ENCODE measurements at places on chromosomes 4 and X. TPM values are rescaled to one million over a fixed set of nuclear protein-coding genes. Genes with fewer than 3 reads are reported as not detected.

GRCh38 chr4:10347815-10348214 is 109.4 kb downstream of the ZNF518B start:
- no peak for DNase-seq

- DNase-seq = no peak
Measured at GRCh38 chr4:8261851-8262535, 7.6 kb upstream of the HTRA3 start.

GRCh38 chr4:30495251-30495650 is 224.9 kb upstream of the PCDH7 start:
- no peak for DNase-seq

- DNase-seq = no peak
Measured at GRCh38 chr4:98170035-98170434, 26.8 kb upstream of the STPG2 start.

- no peak for DNase-seq
Measured at GRCh38 chr4:108881986-108882385, 119.1 kb upstream of the ETNPPL start.

GRCh38 chr4:87005369-87005689 is 70.5 kb downstream of the AFF1 start:
- DNase-seq = no peak

- DNase-seq = no peak
Measured at GRCh38 chr4:44725166-44725565, 1.2 kb downstream of the GNPDA2 start.

DNA sequence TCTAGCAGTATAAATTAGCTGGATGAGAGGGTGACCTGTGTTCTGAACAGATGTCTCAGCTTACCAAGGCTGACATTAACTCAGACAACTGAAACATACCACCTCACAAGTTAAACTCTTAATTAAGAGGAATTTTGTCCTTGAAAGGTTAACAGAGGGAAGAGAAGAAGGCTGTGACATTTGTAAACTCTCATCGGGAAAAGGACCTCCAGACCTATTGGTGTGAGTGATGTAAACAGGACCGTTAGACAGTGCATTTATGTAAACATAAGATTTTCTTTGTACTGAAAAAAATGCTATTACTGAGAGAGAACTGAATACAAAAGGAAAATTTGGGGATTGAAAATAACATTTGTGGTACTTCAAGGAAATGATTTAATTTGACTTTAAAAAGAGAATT is 308.4 kb upstream of the DIAPH2 start:
- no peak for DNase-seq

Gene CXorf51B
- not detected for total RNA-seq

Gene CITED1
- 2.8 TPM for total RNA-seq

DNA sequence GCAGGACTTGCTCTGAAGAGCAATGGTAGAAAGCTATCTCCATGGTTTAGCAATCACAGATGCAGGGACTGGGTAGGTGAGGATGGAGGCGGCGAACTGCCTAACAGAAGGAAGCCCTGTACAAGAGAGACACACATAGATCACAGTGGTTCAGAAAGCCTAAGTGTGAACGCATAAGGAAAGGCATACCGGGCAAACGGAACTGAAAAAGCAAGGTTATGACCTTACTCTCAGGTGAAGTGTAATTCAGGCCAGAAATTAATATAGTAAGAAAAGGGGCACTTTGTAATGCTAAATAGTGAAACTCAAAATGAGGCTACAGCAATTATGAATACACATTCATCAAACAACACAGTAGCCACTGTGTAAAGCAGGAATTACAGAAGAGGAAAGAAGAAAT is 126.6 kb downstream of the PALLD start:
- no peak for DNase-seq

Gene PNMA6E
- total RNA-seq = not detected

Gene CCDC149
- 5.3 TPM for total RNA-seq

- no peak for DNase-seq
Measured at GRCh38 chr4:41267997-41268396, 11.3 kb downstream of the UCHL1 start.

- DNase-seq = no peak
Measured at GRCh38 chr4:98932539-98932938, 3.6 kb upstream of the EIF4E start.

DNA sequence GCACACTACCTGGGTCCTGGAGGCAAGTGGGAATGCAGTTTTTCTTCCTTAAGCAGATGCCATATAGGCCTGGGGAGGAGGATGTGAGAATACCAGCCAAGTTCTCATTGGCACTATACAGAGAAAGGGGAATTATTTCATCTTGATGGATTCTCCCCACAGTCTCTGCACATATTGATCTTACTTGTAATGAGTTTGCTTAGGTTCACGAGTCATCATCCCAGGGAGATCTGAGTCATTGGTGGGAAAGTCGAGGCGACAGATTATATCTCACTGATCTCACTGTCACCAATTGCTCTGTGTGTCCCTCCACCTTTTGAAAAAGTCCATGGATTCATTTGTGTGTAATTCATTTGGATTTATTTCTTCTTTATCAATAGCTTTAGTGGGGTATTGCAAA is 156.8 kb downstream of the AR start:
- no peak for DNase-seq

Gene GAGE1
- total RNA-seq = 0.17 TPM

DNA sequence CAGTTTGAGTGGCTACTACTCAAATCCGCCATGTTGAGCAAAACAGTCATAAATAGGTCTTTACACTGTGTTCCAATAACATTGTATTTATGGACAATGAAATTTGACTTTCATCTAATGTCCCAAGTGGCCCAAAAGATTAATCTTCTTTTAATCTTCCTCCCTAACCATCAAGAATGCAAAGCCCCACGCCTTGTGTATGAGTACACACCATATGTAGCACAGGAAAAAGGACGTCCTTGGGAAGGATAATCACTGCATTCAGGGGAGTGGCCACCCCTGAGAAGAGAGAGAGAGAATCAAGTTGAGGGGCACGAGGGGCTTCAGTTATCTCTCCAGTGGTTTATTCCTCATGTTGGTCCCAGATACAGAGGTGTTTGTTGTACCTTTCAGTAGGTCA is 33.1 kb downstream of the RBM47 start:
- DNase-seq = no peak

DNA sequence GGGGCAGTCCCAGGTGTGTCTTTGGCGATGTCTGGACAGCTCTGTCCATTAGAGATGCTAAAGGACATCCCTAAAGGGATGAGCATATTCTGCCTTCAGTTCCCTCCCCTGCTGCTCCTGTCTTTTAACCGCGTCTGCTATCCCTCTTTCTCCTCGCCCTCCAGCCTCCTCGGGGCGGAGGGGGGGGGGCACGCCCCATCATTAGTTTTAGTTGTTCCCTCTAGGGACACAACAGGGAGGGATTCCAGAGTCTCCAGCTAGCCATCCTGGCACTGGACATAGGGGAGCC is 1.1 kb downstream of the MSL3 start:
- DNase-seq = no peak

DNA sequence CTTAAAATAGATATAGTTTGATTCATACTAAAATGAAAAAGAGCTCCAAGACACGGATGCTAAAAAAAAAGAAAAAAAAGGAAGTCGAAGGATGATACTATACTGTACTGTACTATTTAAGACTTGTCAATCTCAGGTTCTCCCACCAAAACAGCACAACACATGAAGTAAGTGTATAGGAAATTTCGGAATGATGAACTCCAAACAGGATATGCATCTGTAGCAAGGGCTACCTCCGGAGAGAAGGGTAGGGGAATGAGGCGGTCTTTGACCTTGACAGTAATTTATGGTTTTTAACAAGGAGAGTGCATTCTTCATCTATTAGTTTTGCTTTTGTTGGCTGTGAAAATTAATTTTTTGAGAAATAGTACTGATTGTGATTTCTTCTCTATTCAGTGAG is 541 bp upstream of the FIP1L1 start:
- no peak for DNase-seq

DNA sequence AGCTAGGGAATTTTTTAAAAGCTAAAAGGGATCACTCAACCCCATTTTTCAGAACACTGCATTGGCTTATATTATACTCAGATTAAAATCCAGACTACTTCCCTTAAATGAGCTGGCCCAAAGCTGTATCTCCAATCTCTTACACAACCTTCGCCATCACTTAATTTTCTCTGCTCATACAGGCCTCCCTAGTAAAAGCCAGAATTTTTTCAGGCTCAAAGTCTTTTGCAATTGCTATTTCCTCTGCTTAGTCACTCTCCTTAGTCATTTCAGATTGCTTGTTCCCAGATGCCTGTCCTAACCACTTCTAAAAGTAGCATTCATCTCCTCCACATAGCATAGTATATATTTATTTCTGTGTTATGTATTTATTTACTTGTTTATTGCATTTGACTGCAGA is 1587.9 kb upstream of the ADGRL3 start:
- no peak for DNase-seq

- no peak for DNase-seq
Measured at GRCh38 chr4:15702941-15703403, at the start of gene BST1. Gene BST1 (plus strand): TSS chr4:15703065. CDS start chr4:15703145, 80 bp downstream.

DNA sequence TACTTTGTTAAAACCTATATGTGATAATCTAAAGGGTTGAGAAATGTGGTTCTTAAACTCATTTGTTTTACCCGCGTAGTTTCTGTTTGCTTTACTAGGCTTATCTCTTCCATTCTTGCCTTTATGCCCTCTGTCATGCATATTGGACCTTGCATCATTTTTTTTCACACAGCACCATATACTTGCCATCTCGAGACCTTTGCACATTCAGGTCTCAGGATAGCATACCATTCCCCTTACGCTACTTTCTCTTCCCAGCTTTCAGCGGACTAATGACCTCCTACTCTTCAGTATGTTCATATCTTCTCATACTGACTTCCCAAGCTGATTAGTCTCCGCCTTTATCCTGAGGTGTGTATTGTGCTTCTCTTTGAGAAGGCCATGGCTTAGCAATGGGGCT is 40.5 kb downstream of the USP38 start:
- DNase-seq = no peak

Gene GATA1
- 0.34 TPM for total RNA-seq

DNA sequence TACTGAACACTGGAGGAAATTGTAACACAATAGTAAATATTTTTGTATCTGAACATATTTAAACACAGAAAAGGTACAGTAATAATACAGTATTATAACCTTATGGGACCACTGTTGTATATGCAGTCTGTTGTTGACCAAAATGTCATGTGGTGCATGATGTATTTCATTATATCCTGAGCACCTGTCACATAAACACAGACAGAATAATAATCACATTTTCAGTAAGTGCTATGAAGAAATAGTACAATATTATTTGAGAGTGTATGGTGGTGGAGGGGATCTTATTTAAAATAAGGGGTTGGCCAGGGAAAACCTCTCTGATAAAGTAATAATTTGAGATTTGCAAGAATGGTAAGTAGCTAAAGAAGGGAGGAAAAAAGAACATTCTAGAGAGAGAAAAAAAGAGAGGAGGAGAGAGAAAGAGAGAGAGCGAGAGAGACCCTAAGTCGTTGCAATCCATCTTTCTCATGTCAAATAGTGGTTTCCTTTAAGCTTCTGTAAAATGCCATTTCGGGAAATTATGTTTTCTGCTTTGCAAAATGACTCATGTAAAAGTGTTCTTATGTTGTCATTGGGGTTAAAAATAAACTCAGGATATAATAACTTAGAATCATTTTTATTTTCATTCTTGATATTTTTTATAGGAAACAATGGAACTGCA is 19.3 kb upstream of the CLNK start:
- no peak for DNase-seq

Gene CXCL10
- total RNA-seq = not detected

GRCh38 chr4:153468587-153468986 is 2.4 kb downstream of the TMEM131L start:
- DNase-seq = no peak

- DNase-seq = no peak
Measured at GRCh38 chr4:1535926-1536578, 129.8 kb upstream of the NKX1-1 start.
